ENCODE measurements at places on chromosomes 3 and 15. TPM values are rescaled to one million over a fixed set of nuclear protein-coding genes. Genes with fewer than 3 reads are reported as not detected.

CHST13 gene
- total RNA-seq, result 1.3 TPM

EXOSC7 gene
- 50.1 TPM for total RNA-seq

CEP19 gene
- total RNA-seq, result 1.2 TPM

GOLGA6L7 gene
- not detected for total RNA-seq

CMTM8 gene
- 19.9 TPM for total RNA-seq

FGD5 gene
- total RNA-seq, result not detected

RBMS3 gene
- 1.3 TPM for total RNA-seq

CLDN18 gene
- total RNA-seq, result 3.3 TPM

TNIK gene
- total RNA-seq, result 17.6 TPM

ONECUT1 gene
- 0.91 TPM for total RNA-seq

TTLL13 gene
- total RNA-seq, result 0.29 TPM

NMB gene
- 16.6 TPM for total RNA-seq

GLDN gene
- total RNA-seq, result not detected

MRPL3 gene
- 183 TPM for total RNA-seq

Data from Calu3 (cell line).